ENCODE measurements at places on chromosomes 2 and 18.

DNA sequence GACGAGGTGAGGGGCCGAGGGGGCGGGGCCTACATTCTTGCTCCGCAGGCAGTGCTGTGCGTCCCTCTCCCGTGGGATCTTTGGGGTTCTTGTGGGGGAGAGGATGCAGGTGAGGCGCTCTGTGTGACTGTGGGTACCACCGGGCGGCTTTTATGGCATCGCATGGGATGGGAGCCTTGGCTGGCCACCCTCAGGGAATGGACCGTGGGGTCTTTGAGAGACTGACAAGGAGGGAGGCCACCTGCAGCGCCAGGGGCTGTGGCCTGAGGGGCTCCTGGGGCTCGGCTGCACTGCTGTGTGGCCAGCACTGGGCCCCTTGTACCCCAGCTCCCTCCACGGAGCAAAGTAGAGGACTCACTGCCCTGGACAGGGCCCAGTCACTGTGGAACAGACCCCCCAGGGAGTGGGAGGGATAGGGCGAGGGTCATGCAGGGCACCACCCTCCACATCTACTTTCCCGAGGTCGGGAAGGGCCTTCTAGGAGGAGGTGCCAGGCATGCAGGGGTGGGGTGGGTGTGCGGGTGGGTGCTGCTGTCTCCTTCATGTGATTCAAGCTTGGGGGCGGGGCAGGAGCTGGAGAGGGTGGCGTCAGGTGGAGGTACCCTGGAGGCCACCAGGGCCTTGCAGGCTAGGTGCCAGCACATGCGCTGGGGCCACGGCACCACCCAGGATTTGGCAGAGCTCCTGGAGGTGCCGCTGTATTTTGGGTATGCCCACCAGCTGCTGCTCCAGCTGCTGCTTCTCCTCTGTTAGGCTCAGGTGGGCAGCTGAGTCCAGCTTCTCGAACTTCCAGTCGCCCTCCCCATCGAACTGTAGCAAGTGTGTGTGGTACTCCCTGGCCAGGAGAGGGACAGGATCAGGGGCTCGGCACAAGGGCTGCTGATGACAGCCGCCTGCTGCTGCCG lies 1072.4 kb downstream of the RPIA start:
- DNase-seq = no peak

GRCh38 chr2:86251840-86252266 lies 52.6 kb downstream of the MRPL35 start:
- no peak for DNase-seq

- no peak for DNase-seq
Measured at GRCh38 chr18:11570073-11570588, 39.3 kb upstream of the SLC35G4 start.

DNA sequence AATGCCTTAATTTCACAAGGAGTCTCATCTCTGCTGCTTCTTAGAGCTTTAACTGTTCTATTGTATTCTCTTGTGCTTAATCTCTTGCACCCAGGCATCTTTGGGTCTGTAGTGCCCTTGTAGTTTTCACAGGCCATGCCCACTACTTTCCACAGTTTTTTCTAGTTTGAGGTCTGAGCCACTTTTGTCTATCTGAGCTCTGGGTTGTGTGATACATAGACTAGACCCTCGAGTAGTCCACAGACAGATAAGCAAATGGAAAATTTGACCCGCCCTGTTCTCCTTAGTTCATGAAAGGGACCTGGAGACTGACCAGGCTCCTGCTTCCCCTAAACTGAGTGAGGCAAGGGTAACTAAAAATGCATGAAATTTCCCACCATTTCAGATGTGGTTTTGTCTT lies 466.8 kb upstream of the ZEB2 start:
- no peak for DNase-seq

- no peak for DNase-seq
Measured at GRCh38 chr2:88626171-88627054, 851 bp downstream of the EIF2AK3 start.

- DNase-seq = no peak
Measured at GRCh38 chr18:76466410-76466991, 28.5 kb downstream of the ZNF516 start.

DNA sequence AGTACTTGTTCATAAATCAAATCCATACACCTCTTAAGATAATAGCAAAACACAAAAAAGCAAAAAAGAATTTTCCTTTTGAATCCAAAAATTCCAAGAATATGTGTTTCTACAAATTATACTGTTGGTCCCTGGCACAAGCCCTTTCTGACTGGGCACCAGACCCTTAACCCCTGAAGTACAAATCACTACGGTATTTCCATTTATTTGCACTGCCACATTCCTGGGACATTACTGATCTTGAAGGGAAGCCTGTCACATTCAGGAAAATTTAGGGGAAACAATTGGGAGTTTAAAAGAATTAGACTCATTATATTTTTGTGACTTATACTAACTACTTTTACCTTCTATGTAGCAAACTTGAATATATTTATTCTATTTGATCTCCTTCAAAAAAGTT lies 98.8 kb downstream of the ZNF521 start:
- no peak for DNase-seq

GRCh38 chr2:121955872-121956271 lies 200.4 kb downstream of the TSN start:
- DNase-seq = no peak

- DNase-seq = no peak
Measured at GRCh38 chr2:584863-585823, 92.1 kb downstream of the TMEM18 start.

GRCh38 chr2:11129598-11130449 lies 25.4 kb upstream of the SLC66A3 start:
- DNase-seq = peak; percentile 27

DNA sequence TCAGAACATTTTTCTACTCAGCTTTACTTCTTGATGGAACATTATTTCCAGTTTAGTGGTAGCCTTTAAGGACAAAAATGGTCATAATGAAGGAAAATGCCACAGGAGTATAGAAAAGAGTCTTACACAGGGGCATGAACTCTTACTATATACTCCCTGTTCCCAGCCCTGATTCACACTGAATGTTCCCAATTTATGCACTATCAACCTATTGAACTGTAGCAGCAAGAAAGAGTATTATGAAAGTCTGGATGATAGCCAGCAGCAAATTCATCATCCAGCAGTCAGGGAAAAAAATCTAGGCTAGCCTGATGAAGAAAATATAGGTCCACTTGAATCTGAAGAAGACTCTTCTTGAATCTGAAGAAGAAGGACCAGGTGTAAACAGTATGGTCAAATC lies 1170.3 kb upstream of the CHAC2 start:
- DNase-seq = peak; percentile 30

DNA sequence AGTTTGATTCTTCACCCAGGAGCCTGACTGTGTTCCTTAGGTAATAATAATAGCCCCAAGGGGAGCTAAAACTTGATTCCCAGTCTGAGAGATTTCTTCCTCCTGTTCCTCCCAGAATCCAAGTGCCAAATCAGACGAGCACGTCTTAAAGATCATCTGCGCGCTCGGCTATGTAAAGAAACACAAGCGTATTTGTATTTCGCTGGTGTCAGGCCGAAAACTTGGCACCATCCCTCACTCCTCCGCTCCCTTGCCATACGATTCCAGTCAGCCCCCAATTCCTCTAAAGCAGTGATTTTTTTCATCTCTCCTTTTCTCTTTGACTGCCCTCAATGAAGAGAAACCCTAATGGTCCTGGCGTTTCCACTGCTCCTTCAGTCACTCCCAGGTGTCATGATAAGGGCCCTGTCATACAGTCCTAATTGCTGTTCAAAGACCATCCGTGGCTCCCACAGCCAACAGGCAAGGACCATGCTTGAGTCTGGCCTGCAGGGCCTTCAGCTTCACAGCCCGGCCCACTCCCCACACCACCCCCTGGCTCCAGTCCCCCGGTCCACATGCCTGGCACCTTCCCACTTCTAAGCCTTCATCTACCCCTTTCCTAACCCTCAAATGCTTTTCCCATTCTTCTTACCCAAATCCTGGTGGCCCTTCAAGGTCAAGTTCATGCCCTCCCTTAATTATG lies 130.8 kb upstream of the ID2 start:
- DNase-seq = no peak
